Stromal cell of bone marrow (primary cell): ENCODE measurements at places on chromosomes 11 and 22.

- DNase-seq, result no peak
These were observed 54.0 kb downstream of the PIK3C2A start for GRCh38 chr11:17153757-17154156.

DNA sequence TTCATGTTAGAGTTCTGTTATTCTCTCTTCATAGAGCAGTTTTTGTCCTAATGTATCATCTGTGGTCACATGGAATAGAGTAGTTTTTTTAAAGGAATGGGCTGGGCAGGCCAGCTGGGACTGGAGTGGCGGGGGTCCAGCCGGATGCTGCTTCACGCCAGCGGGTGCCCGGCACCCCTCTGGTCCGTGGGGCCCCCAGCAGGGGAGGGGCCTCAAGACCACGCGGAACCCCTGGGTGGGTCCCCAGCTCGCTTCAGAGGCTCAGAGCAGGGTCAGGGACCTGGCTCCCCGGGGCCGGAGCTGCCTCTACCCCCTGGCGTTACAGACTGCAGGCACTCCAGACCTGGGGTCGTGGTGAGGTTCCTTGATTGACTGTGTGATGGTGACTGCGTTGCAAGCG lies 159.1 kb upstream of the HSD17B12 start:
- DNase-seq, result no peak

DNA sequence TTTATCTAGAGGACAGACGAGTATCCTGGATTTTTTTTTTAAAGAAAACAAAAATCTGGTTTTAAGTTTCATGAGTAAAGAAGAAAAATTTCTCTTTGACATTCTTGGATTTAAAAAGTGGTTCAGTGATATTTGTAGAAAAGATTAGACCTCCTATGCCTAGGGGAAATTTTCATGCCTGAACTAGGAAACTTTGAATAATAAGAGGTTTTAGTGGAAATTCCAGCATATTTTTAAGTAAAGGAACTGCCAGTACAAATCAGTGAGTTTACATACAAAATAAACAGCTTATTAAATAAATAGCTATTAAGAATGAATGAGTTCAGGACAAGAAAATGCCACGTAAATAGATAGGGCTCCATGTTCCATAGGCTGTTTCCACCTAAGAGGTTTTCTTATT lies 17.5 kb downstream of the JAM3 start:
- DNase-seq, result no peak

GRCh38 chr11:123362941-123363340 lies 67.1 kb upstream of the GRAMD1B start:
- no peak for DNase-seq

DNA sequence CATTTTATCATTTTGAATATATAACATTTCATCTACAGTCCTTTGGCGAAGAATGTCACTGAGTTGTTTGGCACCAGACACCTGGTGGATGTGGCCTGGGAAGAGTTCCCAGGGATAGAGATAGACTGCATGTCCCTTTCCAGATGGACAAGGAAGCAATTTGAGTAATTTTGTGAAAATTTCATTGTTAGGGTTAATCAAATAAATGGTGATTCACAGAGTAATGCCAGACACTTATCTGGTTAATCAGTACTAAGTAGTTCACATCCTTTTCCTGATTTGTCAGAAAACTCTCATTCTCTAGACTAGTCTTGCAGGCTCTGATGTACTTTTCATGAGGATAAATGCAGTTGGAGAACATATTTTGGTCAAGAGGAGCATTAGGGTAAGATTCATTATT lies 41.6 kb downstream of the NAALAD2 start:
- no peak for DNase-seq

DNA sequence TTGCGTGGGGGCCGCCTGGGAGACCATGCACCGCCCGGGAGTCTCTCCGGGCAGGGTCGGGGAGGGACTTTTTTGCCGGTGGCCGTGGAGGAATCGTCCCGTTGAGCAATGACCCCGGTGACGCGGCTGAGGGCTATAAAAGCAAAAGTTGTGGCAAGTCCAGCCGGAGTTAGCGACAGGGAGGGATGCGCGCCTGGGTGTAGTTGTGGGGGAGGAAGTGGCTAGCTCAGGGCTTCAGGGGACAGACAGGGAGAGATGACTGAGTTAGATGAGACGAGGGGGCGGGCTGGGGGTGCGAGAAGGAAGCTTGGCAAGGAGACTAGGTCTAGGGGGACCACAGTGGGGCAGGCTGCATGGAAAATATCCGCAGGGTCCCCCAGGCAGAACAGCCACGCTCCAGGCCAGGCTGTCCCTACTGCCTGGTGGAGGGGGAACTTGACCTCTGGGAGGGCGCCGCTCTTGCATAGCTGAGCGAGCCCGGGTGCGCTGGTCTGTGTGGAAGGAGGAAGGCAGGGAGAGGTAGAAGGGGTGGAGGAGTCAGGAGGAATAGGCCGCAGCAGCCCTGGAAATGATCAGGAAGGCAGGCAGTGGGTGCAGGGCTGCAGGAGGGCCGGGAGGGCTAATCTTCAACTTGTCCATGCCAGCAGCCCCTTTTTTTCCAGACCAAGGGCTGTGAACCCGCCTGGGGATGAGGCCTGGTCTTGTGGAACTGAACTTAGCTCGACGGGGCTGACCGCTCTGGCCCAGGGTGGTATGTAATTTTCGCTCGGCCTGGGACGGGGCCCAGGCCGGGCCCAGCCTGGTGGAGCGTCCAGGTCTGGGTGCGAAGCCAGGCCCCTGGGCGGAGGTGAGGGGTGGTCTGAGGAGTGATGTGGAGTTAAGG lies at the start of gene NEAT1:
NEAT1 (plus strand) TSS at position 166 of the 883 bp plus-strand sequence.
- peak; percentile 93 for DNase-seq

GRCh38 chr11:60477035-60477445 lies 15.5 kb upstream of the MS4A12 start:
- no peak for DNase-seq

DNA sequence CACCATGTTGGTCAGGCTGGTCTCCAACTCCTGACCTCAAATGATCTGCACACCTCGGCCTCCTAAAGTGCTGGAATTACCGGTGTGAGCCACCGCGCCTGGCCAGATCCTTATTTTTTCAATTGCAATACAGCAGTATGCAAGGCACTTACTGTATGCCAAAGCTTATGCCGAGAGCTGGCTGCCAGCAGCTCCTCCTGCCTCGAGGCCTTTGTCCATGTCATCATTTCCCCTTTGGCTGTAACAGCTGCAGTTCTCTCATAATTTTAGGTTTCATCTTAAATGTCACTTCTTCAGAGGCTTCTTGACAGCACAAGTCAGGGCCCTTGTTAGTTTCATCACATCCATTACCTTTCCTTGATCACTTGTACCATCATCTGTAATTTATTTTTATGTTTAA lies 1.5 kb upstream of the SREBF2 start:
- no peak for DNase-seq

- DNase-seq, result no peak
These were observed 73.0 kb downstream of the MSANTD4 start for GRCh38 chr11:105948918-105949590.

DNA sequence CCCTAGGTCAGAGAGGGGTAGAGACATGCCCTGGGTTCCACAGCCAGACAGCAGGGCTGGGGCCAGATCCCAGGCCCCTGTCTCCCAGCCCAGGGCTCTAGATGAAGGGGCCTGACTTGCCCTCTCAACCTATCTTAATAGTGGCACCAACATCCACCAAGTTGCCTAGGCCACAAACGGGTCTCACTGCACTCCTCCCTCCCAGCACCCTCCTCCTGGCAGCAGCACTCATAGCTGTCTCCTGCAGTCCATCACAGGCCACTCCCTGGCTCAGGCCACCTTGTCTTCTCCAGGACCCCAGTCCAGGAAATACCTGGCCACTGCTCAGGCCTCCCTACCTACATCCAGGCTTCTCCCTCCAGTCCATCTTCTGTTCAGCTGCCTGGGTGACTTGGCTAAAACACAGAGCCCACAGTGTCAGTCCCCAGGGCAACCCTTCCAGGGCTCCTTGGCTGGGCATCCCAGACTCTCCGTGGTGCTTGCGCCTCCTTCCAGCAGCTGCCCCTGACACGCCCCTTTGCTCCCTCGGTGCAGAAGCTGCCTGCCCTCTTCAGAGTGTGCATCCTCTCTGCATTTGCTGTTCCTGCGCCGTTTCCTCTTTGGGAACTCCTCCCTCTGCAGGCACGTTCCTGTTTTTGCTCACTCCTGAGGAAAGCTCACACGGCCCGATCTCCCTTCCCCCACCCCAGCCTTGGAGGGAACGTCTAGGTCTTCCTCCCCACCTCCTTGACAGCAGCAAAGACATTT lies 40.5 kb downstream of the LRRC32 start:
- no peak for DNase-seq

DNA sequence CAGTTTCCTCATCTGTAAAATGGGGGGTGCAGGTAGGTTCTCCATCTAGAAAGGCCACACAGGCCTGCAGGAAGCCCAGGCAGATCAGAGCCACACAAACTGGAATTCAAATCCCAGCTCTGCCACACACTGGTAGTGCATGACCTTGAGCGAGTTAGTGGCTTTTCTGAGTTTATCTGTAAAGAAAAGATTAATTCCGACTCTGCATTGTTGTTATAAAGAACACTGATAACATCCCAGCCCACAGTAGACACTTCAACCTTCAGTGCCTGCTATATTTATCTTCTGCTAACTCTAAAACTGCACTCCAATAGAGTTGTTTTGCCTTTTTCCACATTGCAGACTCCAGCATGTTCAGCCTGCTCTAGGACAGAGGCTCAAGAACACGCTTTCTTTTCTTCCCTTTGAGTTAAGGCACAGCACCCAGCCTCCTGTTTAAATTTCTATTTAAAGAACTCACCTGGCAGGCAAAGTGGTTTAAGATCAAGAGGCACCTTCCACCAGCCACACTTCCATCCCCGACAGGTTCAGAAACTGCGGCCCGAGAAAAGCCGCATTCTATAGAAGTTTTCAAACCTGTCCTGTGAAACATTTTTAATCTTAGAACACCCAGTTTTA lies 133.9 kb downstream of the PLEKHA7 start:
- DNase-seq, result no peak

DNA sequence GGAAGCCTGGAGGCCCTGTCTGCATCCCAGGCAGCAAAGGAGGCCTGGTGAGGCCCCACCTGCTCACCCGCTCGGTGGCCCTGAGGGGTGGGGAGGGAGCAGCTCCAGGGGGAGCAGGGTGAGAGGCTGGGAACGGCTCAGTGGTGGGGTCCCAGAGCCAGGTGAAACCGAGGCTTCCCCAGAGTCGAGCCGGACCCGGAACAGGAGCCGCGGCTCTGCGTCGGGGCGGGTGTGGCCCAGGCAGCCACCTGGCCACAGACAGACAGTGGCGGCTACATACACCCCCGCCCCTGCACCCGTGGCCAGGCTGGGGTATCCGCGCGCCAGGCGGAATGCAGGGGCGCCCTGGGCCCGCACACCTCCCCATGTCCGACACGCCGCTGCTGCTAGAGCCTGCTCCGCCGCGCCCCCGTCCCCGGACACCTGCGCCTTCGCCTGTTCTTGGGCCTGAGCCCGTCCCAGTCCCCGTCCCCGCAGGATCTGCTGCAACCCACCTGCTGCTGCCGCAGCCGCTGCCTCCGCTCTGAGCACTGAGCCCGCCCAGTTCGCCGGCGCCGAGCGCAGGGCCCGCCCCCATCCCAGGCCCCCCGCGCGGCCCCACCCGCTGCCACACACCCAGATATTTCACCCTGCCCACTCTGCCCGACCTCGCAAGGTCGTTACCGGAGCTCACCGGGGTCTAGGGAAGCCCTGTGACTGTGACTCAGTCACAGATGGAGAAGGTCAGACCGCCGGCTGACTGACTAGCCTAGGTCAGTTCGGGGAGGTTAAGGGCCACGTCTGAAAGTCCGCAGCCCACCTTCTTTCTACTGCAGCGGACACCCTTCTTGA lies at the start of gene SLC7A4:
SLC7A4 (minus strand) TSS at position 525 of the 831 bp plus-strand sequence. CDS start 749 bp downstream, outside the sequence.
- no peak for DNase-seq

DNA sequence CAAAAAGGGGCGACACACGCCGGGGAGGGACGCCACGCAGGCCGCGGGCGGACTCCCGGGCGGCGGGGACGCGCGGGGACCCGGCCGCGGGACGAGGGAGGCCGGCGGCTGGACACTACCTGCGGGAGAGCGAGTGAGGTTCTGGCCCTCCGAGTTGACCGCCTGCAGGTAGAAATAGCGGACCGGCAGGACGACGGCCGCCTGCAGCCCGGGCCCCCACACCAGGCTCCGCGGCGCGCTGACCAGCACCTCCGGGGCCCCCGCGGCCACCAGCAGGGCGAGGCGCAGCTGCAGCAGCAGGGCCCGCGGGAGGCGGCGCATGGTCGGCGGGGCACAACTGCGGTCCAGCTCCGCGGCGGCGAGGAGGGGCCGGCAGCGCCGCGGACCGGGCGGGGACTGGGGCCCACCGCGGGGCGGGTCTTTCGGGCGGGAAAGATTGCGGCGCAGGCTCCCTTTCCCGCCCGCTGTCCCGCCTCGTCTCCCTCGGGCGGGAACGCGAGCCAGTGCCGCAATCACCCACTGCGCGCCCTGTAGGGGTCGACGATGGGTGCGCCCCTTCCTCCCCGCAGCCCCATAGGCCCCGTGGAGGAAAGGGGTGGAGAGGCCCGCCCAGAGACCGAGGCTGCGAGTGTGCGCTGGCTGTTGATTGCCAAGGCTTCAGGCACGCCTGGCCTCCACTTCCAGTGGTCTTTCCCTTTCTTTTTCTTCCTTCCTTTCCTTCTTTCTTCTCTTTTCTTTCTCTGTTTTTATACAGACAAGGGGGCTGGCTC lies at the start of gene POGLUT3:
POGLUT3 (minus strand) TSS at position 339 of the 770 bp plus-strand sequence; CDS start at position 321, 18 bp downstream.
- DNase-seq, result no peak

- peak; percentile 32 for DNase-seq
These were observed 1.2 kb upstream of the HSPA8 start for GRCh38 chr11:123062892-123063825.

GRCh38 chr11:8028766-8029165 lies 41.6 kb downstream of the EIF3F start:
- DNase-seq, result no peak

DNA sequence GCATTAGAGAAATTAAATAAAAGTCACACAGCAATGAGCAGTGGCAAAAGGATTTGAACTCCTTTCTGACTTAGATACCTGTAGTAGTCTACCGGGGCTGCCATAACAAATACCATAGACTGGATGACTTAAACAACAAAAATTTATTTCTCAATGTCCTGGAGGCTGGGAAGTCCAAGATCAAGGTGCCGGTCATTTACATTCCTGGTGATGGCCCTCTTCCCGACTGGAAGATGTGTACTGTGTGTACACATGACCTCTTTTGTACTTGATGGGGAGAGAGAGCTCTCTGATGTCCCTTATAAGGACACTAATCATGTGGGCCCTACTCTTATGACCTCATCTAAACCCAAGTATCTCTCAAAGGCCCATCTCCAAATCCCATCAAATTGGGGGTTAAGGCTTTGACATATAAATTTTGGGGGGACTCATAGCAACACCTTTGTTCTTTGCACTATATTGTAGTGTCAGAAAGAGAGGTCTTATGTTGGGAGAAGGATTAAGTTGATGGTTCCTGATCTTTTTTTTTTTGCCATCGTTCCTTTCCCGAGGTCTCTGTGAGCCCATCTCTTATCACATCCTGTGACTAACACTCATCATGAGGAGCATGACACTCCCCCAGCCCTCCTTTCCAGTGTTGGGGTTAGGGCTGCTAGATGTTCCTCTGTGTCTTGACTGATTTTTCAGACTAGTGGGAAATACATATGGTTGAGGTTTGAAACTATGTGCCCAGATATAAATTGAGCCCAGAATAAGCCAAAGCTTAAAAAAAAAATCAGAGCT lies 104.3 kb downstream of the TRAF6 start:
- no peak for DNase-seq

- DNase-seq, result peak; percentile 32
These were observed 111.0 kb upstream of the ARHGAP42 start for GRCh38 chr11:100575860-100576717.
